ENCODE measurements at places on chromosomes 13 and 19.

- no peak for DNase-seq
These were observed 10.5 kb downstream of the DACT3 start for GRCh38 chr19:46650445-46650844.

- DNase-seq: no peak
These were observed 113.0 kb downstream of the ATP11A start for GRCh38 chr13:112802802-112803195.

- peak; percentile 78 for DNase-seq
These were observed 3.7 kb downstream of the KASH5 start for GRCh38 chr19:49391581-49392399.

DNA sequence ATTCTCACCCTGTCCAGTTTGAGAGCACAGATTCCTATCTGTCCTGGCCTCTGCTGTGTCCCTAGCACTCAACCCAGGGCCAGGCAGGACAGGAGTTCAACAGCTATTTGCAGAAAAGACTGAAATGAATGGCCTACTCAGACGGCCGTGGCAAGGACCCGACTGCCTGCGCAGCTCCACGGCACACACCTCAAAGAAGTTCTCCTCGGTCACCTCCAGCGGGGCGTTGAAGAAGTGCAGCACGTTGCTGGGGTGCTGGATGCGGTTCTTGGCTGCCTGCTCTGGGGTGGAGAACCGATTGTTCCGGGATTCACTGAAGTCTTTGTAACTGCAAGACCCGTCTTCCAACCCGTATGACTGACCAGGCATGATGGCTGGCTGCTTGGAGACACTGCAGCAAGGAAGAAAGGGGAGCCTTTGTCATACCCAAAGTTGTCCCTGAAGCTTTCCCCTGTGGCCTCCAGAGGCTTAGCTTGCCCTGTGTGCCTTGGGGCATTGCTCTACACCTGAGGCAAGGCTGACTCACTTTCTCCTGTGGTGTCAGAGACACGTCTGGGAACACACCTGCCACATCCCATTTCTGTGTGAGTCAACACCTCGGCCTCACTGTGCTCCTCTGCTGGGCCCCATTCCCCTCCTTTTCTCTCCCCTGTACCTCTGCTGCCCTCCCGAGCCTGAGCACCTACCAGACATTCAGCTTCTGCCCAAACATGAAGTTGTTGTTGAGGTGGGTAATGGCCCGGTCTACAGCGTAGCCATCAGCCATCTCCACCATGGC is 6.8 kb upstream of the ECH1 start:
- DNase-seq: peak; percentile 40

DNA sequence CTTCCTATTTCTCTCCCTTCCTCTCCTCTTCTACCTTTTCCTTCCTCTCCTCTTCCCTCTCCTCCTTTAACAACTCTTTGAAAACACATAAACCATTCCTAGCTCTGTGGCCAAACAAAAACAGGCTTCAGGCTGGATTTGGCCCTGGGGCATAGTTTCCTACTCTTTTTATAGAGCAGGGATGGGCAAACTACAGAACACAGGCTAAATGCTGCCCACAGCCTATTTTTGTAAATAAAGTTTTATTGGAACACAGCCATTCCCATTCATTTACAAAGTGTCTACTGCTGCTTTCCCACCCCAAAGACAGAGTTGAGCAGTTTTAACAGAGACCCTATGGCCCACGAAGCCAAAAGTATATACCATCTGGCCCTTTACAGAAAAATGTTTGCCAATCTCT is 35.4 kb downstream of the LHFPL6 start:
- no peak for DNase-seq

DNA sequence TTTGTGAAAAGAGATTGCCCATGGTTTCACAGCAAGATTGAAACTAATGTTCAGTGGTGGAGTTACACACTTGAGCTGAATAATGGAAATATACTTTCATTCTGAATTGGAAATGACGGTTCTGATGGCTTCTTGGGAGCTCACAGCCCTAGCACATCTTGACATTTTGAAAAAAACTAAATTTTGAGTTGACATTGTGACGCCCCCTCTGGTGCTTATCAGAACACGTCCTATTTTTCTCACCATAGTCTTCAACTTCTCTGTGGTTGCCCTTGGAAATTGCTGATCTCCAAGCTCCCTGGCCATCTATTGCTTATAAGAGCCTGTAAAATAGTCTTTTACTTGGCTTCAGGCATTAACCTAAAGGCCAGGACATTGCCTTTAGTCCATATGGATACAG is 202.1 kb downstream of the OXGR1 start:
- no peak for DNase-seq

GRCh38 chr19:14187561-14187960 is 18.4 kb downstream of the ADGRL1 start:
- DNase-seq: no peak

GRCh38 chr13:98032168-98032567 is 78.7 kb downstream of the IPO5 start:
- DNase-seq: no peak

DNA sequence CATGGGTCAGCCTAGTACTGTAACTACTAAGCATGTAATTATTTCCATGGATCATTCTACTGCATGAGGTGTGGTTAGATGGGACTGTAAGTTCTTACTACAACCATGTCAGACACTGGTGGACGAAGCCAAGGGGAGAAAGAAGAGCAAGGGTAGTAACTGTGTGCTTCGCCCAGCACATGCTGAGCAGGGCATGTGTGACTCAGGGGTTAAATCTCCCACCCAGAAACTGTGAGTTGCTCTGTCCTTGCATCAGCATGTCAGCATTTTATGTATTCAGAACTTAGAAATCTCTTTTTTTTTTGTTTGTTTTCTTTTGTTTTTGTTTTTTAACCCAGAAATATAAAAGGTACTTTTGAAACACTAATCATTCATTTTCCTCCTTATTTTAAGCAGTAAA is 436.6 kb upstream of the KLF12 start:
- no peak for DNase-seq

- DNase-seq: no peak
These were observed 155.5 kb downstream of the PCCA start for GRCh38 chr13:100244431-100244830.

DNA sequence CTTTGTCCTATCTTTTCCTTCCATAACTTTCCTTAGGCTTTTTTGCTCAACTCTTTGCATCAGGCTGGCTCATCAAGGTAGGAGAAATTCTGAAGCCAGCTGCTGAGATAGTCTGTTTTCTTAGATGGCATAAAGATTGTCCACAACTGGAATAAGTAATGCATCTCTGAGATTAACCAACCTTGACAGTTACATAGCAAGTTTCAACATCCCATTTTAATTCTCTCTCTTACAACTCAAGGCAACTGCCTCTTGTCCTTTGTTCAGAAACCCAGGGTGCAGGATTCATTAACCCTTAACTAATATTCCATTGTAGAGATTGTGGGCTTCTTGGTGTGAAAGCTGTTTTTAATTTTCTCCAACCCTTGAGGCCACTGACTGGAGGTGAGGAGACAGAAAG is 239.2 kb downstream of the LACC1 start:
- DNase-seq: no peak

DNA sequence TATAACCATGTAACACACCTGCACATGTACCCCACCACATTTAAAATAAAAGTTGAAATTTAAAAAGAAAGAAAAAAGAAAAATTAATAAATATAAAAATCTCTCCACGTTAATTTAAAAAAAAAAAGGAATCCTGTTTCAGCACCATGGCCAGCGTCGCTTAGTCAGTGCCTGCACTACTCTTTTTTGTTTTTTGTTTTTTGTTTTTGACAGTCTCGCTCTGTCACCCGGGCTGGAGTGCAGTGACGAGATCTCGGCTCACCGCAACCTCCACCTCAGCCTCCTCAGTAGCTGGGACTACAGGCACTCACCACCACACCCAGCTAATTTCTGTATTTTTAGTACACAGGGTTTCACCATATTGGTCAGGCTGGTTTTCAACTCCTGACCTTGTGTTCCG is 835.9 kb downstream of the UQCRFS1 start:
- no peak for DNase-seq

DNA sequence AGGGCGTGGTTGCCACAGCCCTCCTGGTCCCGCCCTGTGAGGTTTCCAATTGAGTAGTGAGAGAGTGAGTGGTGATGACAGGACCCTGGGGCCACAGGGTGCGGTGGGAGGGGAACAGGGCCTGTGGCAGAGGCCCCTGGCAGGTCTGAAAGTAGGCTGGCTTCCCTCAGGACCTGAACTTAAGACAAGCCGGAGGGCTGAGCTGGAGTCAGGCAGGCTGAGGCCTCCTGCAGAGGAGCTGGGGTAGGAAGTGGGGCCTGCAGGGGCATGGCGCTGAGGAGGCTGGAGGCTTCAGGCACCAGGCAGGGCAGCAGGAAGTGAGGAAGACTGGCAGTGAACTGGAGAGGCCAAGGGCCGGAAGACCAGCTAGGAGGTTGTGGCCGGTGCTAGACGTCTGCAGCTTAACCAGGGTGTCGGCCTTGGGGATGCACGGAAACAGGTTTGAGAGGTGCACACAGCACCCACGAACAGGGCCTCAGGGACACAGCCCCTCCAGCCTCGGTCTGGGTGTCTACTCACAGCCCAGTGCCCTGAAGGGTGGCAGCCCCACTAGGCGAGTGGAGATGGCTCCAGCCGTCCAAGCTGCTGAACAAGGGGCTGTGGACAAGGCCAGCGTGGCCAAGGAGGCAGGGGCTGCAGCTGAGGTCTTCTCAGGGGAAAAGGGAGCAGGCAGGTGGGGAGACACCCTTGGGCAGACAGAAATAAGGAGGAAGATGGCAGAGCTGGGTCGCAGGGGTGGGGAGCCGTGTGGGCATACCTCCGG is 17.8 kb downstream of the POP4 start:
- no peak for DNase-seq

DNA sequence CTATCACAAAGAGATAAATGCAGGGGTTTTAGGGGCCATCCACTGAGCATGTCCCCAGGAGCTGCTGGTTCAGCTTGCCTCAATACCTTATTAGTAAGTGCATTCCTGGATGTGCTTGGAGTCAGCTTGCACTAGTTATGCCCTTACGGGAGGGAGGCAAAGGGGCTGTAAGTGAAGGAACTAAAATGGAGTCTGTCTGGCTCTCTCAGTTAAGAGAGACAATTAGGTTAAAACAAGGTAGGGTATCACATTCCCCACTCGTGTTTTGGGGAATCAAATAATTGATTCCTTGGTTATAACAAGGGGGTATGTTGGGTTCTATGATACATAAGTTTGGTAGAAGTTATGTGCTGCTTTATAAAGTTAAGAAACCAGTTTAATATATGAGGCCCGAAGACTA is 78.9 kb downstream of the ZNF100 start:
- no peak for DNase-seq

DNA sequence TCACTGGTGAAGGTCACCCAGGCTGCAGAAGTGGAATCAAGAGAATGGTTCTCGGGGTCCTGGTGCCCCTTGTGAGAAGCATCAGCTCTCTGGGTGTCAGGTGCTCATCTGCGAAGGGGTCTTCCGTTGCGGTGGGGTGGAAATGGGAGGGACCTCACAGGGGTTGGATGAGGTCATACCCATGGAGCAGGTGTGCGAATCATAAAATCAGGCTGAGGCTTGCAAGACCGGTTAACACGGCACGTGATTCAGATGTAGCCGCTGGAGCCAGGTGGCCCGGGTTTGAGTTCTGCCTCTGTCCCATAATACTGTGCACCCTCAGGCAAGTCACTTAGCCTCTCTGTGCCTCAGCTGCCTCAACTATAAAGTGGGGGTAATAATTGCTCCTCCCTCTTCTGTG is 3.9 kb upstream of the KLK15 start:
- DNase-seq: no peak

GRCh38 chr13:33228648-33229445 is 56.7 kb downstream of the STARD13 start:
- DNase-seq: peak; percentile 51

- no peak for DNase-seq
These were observed 1.9 kb downstream of the SIGLEC14 start for GRCh38 chr19:51644636-51645271.

DNA sequence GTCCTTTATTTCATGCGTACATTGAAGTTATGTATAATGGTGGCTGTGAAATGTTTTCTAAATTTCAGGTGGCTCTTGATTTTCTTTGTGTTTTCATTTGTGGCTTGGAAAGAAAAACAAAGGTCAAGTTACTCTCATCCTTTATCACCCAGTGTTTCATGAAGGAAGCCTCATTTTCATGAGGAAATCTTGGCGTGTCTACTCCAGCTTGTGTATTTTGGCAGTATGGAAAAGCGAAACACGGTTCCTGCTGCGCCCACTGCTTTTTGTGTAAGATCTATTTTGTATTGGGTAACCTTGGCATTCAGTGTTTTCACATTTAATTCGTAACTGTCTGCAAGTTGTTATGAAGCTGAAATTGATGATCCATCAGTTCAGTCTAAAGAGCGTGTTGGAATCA is 147.0 kb upstream of the RNF113B start:
- DNase-seq: no peak

- DNase-seq: no peak
These were observed 60.0 kb downstream of the TEX29 start for GRCh38 chr13:111380431-111380830.

- no peak for DNase-seq
These were observed 15.4 kb upstream of the CCNP start for GRCh38 chr19:40241809-40242384.

- no peak for DNase-seq
These were observed 258.2 kb downstream of the TDRD3 start for GRCh38 chr13:60655256-60655655.

DNA sequence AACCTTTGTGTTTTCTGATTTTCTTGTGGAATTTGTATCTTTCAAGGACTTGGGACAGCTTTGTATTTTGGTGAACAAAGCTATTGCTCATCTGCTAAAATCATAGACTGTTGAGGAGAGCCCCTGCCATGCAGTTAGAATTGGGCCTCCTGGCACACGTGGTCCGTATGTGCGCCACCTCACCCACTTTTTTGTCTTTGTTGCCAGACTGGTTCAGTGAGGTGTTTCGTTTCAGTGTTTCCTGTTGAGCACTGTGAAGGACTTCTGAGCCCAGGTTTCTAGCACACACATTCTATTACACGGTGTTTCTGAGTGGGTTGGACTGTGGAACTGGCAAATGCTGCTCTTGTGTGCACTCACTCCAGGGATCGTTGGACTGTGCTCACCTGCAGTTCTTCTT is 37.6 kb upstream of the RNF113B start:
- DNase-seq: no peak

DNA sequence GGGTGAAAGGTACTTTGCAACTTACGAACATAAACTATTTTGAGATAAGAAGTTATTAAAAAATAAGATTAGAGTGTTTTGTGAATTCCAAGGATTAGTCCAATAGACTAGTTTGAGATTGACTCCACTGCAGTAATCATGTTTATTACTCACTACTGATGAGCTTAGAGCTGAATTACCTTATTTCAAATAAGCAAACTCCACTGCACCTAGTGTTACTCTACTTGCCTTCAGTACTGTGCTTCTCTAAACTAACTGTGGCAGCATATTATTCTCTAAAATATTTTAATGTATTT is 111.7 kb downstream of the MIPEP start:
- no peak for DNase-seq

- no peak for DNase-seq
These were observed 8.5 kb upstream of the STK24 start for GRCh38 chr13:98585398-98585754.

GRCh38 chr19:11338569-11339253 is 746 bp downstream of the RAB3D start:
- DNase-seq: no peak

GRCh38 chr19:18612772-18613588 is at the start of gene TMEM59L:
Gene TMEM59L (plus strand): TSS chr19:18612870. CDS start chr19:18612959, 89 bp downstream.
- DNase-seq: no peak

GRCh38 chr19:4291184-4291732 is 10.9 kb downstream of the TMIGD2 start:
- no peak for DNase-seq

Data from A172 (cell line).